ENCODE measurements at places on chromosomes 13 and 19. TPM values are rescaled to one million over a fixed set of nuclear protein-coding genes. Genes with fewer than 3 reads are reported as not detected.

FAM124A gene
- not detected for total RNA-seq

MIA gene
- 2.1 TPM for total RNA-seq

PGLYRP1 gene
- not detected for total RNA-seq

CSNK1G2 gene
- total RNA-seq = 76.0 TPM
